Stimulated activated CD4-positive, alpha-beta T cell treated with anti-CD3 and anti-CD28 coated beads, Interleukin-15, amount 100 ng/mL, for 24 hours (primary cell): ENCODE measurements at places on chromosomes 6 and 20.

GRCh38 chr6:55089325-55089724 lies 85.0 kb upstream of the HCRTR2 start:
- no peak for DNase-seq

DNA sequence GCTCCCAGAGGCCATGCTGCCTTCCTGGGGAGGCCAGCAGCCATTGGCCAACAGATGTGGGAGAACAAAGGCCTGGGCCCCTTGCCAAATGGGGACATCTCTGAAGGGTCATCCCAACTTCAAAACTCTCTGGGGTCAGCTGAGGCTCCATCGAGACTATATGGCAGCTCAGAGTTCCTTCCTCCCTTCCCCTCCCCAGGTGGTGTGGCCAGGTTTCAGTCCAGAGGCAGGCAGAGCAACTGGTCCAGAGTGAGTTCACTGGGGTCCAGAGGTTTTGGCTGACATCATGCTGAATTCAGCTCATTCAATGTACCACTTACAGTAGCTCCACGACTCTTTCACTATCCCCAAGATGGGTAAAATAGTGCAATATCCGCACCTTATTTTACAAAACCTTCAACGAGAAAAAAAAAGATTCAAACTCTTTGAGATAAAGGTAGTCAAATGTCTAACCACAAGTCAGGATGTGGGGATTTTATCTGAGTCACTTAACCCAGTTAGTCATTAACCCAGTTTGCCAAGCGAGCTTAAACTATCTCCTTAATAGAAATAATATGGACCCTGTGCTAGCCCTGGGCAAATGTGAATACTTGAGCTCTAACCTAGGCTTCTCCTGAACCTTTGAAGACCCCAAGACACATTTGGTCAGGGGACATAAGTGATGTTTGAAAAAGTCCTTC lies 108.4 kb upstream of the PLEKHG1 start:
- peak; percentile 12 for DNase-seq

- no peak for DNase-seq
These were observed 20.2 kb upstream of the CD93 start for GRCh38 chr20:23106271-23106851.

DNA sequence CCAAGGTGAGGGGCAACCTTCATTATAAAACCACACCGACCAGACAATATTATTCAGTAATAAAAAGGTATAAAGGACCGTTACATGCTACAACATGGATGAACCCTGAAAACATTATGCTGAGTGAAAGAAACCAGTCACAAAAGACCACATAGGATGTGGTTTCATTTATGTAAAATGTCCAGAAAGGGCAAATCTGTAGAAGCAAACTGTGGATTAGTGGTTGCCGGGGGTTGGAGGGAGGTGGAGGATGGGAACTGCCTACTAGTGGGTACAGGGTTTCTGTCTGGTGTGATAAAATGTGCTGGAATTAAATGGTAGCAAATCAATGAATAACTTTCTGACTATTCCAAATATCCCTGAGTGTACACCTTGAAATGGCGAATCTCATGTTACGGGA lies 10.2 kb upstream of the PRND start:
- DNase-seq = no peak

GRCh38 chr6:106658469-106658868 lies 29.1 kb downstream of the QRSL1 start:
- no peak for DNase-seq

GRCh38 chr6:13712599-13712898 lies 914 bp upstream of the RANBP9 start:
- no peak for DNase-seq

DNA sequence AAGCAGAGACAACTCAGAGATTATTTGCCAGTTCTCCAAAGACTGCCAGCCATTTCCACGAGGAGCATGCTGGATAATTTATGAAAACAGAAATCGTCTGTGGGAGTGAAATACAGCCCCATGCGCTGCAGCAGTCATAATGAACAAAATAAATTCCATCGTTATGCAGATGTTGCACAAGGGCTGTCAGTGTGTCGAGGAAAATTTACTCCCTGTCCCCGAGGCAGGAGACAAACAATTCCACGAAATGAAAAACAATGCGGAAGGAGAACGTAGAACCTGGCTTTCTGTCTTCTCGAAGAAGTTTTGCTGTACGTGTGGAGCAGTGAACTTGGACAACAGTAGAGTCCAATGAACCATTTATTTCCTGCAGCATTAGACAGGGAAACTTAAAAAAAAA lies 399.4 kb downstream of the CD83 start:
- no peak for DNase-seq

DNA sequence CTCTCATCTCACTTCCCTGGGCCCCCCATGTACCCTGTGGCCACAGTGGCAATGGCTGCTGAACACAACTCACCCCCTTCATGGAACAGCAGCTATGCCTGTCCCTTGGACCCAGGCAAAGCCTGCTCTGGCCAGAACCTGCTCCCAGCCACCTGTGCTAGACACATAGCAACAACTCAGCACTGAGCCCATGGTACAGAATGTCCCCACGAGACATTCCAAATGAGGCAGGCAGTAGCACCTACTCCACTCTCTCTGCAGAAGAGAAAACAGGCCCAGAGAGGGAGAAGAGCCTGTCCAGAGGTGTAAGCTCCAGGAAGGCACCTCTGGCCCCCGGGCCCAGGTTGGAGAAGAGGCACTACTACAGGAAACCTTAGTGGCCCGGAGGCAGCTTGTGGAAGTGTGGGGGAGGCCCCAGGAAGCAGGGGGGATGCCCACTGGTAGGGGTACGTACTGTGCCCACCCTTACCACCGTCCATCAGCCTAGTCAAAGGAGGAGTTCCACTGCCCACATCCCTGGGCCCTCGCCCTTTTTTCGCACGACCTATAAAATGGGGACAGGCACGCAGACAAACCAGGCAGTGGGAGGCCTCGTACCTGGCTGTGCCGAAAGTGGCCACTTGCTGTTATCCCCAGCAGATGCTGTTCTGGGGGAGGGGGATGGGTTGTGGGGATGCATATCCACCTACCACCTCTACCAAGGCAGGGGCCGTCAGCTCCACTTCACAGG lies 97.2 kb downstream of the ASXL1 start:
- DNase-seq = no peak

- DNase-seq = no peak
These were observed 32.2 kb upstream of the LAMP5 start for GRCh38 chr20:9482180-9482579.

DNA sequence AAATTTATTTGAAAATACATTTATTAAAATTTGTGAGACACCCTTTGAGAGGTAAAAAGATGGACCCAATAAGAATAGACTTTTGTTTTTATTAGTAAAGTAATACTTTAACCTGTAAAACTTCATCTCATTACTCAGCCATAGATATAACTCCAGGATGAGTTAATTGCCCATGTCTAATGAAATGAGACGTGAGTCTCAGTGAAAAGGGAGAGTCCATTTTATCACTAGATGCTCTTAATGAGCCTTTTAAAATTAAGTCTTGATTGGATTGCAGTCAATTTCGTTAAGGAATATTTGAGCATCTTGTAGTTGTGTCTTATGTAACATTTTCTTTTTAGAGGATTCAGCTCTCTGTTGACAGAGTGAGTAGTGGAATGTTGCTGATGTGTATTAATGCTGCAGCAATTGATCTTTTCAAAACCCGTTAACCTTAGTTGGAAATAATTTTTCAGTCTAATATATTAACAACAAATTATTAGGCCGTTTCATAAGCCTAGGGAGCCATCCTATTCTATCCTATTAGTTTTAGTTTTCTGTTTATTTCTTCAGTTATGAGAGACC lies 77.3 kb downstream of the QKI start:
- no peak for DNase-seq

DNA sequence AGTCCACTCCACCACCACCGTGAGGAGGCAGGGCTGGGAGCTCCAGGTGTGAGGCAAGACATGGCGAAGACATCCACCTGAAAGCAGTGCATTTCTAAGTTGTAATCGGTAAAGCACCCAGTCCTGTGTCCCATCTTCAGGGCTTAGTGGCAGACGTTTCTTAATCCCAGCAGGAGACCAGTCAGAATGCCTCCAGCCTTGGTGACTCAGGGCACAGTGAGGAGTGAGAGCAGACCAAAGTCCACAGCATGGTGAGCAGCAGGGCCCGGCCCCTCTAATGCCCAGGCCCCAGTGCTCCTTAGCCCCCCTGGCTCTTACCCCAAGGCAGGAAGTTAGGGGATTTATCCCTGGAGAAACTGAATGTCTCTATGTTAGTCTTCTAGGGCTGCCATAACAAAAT lies 183.9 kb downstream of the SYNDIG1 start:
- DNase-seq = no peak
